NCI-H1417 (cell line): ENCODE measurements at places on chromosomes 3 and 15.

- no peak for DNase-seq
Observed at GRCh38 chr3:21484828-21485144, 266.2 kb downstream of the ZNF385D start.

GRCh38 chr3:82259994-82260393, 498.5 kb upstream of the GBE1 start:
- no peak for DNase-seq

DNA sequence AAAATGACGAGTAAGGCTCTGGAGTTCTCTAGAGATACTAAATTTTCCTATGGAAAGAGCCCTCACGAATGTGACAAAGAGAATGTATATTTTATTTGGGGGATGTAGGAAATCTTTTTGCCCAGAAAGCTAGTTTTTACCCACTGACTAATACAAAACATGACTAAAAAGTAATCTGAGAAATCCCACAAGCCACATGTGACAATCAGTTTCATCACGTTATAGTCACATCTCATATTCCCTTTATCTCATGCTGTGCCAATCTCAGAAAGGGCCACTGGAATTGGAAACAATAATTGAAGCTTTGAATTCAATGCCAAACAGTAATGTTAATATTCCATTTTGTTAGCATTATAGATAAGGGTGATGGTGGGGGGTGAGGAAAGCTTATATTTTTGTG, 509.0 kb upstream of the GOLIM4 start:
- DNase-seq, result no peak

DNA sequence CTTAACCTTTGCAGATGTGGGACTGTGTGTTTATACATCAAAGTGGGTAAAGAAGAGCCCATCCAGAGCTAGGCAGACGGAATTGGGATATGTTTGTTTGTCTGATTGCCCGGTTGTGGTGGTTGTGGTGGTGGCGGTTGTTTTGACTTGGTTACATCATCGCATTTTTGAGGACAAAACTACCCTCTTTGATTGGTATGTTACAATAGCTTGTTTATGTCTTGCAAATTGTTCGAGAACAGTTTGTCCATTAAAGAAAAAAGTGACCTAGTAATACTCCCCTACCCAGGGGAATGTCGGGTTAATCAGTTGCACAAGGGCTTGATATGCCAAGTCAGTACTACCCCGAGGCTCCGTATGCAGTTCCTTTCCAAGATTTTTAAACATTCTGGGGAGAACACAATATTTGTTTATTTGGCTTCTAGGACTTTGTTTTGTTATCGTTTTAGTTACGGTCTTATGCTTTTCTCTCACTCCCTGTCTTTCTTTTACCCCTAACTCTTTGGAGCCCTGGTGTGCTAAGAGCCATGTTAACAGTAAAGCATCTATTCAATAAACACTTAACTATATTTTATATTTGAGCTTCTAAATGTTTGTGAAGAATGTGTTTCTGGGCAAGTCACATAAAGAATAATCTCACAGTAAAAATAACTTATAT, 315.4 kb downstream of the LPP start:
- no peak for DNase-seq

GRCh38 chr15:50229336-50229735, 36.2 kb downstream of the HDC start:
- no peak for DNase-seq
